ENCODE measurements at places on chromosomes 1 and 21.

- no peak for DNase-seq
Measured at GRCh38 chr1:45647248-45648021, 23.6 kb upstream of the CCDC17 start.

- no peak for DNase-seq
Measured at GRCh38 chr1:63632110-63632509, 38.9 kb downstream of the PGM1 start.

GRCh38 chr1:31976401-31976800 lies 37.3 kb upstream of the KHDRBS1 start:
- DNase-seq = no peak

- DNase-seq = no peak
Measured at GRCh38 chr1:109959974-109960744, 24.4 kb upstream of the AHCYL1 start.

GRCh38 chr1:154349121-154349520 lies 23.8 kb downstream of the ATP8B2 start:
- DNase-seq = no peak

GRCh38 chr1:2372551-2373490 lies 18.5 kb downstream of the MORN1 start:
- no peak for DNase-seq

GRCh38 chr1:203934027-203934426 lies 72.6 kb downstream of the SNRPE start:
- no peak for DNase-seq

DNA sequence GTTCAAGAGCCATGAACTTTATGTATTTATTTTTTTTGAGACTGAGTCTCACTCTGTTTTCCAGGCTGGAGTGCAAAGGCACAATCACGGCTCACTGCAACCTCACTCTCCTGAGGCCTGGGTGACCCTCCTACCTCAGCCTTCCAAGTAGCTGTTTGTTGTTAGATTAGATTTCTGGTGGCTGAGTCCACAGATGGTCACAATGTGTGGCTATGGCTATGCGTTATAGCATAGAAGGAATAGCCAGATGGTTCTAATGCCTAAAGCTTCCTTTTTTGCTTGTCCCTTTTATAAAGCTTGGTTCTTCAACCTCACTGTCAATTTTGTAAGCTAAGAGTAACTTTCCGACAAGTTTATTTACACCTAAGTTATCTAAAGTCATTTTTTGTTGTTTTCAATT lies 62.3 kb upstream of the FMN2 start:
- no peak for DNase-seq

- DNase-seq = no peak
Measured at GRCh38 chr1:177854951-177855350, 114.9 kb downstream of the SEC16B start.

DNA sequence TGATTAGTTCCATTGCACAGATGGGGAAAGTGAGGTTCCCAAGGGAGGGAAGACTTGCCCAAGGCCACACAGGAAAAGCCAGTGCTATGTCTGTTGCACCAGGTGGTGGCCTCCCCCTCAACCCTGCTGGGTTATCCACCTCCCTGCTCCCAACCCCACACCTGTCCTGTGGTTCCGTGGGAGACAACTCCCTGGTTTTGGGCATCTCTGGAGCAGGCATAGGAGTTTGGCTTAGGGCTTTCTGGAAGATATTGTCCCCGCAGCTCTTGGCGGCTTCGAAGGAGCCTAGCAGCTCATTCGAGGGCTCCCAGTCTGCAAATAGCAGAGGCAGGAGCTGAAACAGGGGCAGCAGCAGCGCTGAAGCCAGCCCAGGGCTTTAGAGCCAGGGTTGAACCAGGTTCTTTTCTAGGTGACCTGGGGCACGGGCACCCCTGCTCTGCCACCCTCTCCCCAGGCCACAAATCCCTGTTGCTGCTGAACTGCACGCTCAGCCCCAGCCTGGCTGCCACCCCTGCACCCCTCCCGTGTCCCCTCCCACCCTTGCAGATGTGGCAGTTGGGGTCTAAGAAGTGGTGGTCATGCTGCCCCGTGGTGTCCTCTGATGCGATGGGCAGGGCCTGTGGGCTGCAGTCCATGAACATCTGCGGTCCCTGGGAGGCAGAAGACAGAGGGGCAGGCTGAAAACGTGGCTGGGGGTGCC lies 22.1 kb downstream of the SPOCD1 start:
- DNase-seq = no peak

GRCh38 chr1:214548988-214549387 lies 2.4 kb downstream of the PTPN14 start:
- DNase-seq = no peak

DNA sequence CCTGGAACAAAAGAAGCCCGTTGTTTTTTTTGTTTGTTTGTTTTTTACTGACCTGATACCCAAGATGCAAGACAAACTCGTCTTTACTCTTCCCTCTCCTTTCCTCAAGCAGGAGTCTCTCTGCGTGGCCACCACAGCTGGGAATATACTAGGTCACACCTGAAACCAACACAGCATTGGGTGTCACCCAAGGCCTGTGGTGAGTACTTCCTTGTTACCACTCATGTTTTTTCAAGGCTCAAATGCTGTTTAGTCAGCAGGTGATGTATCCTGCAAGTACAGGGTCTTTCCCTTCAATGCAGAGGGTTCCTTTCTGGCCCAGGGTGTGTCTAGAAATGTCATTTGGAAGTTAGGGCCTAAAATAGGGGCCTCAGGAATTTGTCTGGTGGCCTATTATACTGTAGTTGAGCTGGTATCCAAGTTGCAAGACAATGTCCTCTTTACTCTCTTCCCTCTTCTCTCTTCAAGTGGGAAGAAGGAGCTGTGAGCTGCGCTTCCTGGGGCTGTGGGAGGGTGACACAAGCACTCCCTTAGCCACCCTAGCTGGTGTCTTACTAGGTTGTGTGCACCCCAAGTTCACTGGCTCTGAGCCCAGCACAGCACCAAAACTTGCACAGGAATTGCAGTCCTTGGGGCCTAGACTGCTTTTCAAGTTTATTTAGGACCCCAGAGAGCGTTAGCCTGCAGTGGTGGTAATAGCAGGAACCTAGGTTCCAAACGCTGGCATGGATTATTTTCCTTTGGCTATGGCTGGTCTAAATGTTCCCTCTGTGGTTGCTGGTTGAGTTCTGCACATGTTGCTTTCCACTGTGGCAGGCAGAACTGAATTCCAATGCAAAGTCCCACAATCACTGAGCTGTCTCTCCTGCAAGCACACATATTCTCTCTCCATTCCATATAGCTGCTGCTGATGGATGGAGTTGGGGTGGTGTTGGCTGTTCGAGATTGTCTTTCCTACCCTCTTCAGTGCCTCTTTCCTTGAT lies 91.4 kb upstream of the LYPLAL1 start:
- DNase-seq = no peak

DNA sequence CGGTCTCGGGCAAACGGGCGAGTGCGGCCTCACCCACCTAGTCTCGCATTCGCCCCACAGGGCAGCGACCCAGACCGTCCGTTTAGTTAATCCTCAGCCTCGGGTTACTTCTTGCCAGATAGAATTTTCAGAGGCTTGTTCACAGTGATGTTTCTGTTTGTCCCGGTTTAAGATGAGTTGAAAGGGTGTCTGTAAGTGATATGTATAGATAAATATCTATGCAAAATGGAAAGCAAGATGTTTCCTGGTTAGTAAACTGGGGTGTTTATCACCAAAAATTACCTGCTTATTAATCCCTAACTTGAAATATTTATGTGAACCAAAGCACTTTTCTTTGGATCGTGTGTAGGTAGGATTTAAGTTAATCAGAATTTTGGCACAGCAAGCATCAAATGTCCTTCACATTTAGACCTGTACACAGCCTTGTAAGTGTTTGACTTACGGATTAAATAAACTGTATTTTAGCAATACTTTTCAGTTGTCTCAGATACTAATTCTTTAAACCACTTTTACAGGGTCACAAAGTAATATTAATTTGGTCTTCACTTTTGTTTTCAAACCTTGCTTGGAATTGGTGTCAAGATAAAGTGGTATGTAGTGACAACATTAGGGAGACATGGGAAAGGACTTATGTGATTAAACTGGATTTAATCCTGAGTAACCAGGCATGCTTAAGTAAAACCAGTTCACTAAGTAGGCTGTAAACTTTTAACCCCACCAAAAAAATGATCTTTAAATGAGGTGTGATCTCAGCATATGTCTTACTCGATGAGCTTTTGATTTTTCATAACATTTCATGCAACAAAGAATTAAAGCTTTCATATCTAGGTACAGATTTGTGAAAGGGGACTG lies 914 bp downstream of the ZNF326 start:
- DNase-seq = no peak

- no peak for DNase-seq
Measured at GRCh38 chr1:74953622-74954021, 180.6 kb upstream of the LHX8 start.

- DNase-seq = no peak
Measured at GRCh38 chr1:38892976-38893375, 11.6 kb upstream of the GJA9 start.
